Coronary artery (tissue), 2 donors: ENCODE measurements at places on chromosomes 1 and 21.

- no peak for DNase-seq
Measured at GRCh38 chr1:55814967-55815366, 599.8 kb upstream of the USP24 start.

- no peak for DNase-seq
Measured at GRCh38 chr1:97603776-97604175, 317.1 kb downstream of the DPYD start.

- no peak for DNase-seq
Measured at GRCh38 chr1:66412704-66413103, 121.2 kb upstream of the SGIP1 start.

DNA sequence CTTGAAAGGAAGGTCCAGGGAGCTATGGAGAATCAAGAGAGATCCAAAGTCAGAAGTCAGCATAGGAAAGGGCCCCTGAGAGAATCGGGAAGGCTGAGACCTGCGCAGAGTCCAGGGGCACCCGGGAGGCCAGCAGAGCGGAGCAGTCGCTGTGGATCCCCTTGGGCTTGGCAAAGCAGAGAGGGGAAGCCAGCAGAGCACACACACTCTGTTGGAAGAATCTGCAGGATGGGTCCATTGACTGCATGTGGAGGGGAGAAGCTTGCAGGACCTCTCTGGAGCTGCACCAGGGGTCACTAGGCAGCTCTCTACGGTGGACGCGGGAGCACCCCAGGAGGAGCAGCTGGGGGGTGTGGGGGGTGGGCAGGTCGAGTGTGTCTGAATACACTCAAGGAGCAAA lies 6.4 kb downstream of the RIPK4 start:
- DNase-seq, result no peak

DNA sequence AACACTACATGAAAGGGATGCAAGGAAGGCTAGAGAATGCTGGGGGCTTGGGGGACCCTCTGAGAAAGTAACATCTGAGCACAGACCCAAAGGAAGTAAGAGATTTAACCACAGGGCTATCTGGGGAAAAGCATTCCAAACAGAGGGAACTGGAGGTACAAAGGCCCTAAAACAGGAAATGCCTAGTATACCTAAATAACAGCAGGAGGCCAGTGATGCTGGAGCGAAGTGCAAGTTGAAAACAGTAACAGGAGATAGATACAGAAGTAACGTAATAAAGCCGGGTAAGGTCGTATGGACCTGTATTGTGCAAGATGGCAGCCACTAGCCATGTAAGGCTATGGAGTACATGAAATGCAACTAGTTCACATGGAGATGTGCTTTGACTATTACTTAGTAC lies 52.1 kb downstream of the CD34 start:
- DNase-seq, result no peak
